ENCODE measurements at places on chromosomes 4 and X.

- no peak for DNase-seq
Measured at GRCh38 chrX:136773648-136774047, 7.1 kb downstream of the ARHGEF6 start.

- no peak for DNase-seq
Measured at GRCh38 chr4:183449193-183449882, 4.9 kb downstream of the CDKN2AIP start.

- DNase-seq = no peak
Measured at GRCh38 chrX:151088221-151088620, 88.2 kb upstream of the GPR50 start.

GRCh38 chr4:6308899-6309643, 39.4 kb downstream of the WFS1 start:
- no peak for DNase-seq

GRCh38 chr4:48109413-48110263, 24.4 kb downstream of the TXK start:
- peak; percentile 68 for DNase-seq

DNA sequence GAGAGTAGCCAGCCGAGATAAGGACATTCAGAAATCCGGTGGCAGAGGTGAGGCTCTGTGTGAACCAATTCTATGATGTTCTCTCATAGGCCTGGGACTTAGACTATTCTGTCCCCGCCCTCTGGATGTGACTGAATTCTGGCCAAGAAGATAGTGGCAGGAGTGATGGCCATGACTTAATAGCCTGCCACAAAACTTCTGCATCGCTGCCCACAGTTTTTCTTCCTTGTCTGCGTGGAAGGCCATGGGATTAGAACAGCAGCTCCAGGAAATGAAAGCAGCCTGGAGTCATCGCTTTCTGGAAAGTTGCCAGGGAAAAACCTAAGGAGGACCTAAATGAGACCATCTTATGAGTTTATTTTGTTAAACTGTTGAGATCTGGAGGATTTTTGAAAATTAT, 134.7 kb downstream of the F11 start:
- DNase-seq = no peak

Measured in CD4-positive, CD25-positive, alpha-beta regulatory T cell (primary cell).